ENCODE measurements at places on chromosomes 2 and 18.

DNA sequence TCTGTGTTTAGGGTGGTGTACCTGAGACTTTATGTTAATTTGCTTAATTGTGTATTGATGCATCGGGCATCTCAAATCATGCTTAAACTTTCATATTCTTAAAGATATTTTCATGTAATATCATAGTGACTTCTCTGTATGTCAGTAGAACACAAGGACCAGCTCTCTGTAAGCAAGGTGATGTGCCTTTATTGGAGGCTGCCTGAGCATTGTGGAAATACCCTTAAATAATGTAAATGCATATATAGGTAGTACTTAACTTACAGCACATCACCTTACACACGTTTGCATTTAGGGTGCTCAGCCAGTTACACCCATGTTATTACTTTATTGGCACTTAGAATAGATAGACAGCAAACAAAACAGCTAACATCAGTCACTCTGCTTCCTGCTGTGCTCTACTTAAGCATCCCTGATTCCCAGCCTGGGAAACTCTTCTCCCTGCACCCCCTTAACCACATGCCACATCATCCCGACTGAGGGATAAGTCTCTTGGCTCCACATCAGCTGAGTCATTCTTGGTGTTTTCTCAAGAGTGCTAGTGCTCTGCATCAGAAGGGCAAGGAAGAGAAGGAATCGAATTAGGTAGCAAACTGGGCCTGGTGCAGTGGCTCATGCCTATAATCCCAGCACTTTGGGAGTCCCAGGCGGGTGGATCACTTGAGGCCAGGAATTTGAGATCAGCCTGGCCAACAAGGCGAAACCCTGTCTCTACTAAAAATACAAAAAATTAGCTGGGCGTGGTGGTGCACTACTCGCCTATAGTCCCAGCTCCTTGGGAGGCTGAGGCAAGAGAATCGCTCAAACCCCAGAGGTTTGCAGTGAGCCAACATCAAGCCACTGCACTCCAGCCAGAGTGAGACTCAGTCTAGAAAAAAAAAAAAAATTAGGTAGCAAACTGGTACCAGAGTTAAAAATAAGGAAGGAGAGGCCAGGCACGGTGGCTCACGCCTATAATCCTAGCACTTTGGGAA, 108.7 kb downstream of the MAP3K20 start:
- DNase-seq: no peak

DNA sequence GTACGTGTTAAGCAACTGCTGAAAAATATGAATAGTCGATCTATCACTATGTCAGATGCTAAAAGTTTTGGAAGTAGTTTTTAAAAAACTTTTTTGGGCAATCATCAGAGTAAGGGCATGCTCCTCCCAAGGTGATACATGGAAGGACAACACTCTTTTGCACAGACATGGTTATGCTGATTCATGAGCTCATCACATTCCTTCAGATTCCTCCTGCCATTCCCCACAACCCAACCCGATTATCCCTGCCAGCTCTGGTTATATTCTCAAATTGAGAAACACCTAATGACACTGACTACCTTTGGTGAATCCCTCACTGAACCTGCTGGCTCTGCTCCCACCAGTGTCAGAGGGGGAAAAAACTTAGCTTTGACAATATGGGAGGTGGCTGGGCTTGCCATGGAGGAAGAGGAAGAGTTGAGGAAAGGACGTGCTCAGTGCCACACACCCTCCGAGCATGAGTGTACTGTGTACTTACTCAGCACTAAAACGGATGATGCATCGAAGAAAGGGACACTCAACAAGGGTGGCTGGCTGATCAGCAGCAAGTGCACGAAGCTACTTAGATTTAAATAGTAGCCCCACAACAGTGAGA, 83.9 kb upstream of the RNU4ATAC start:
- no peak for DNase-seq

GRCh38 chr18:57426187-57426586, 9.0 kb upstream of the ONECUT2 start:
- no peak for DNase-seq

DNA sequence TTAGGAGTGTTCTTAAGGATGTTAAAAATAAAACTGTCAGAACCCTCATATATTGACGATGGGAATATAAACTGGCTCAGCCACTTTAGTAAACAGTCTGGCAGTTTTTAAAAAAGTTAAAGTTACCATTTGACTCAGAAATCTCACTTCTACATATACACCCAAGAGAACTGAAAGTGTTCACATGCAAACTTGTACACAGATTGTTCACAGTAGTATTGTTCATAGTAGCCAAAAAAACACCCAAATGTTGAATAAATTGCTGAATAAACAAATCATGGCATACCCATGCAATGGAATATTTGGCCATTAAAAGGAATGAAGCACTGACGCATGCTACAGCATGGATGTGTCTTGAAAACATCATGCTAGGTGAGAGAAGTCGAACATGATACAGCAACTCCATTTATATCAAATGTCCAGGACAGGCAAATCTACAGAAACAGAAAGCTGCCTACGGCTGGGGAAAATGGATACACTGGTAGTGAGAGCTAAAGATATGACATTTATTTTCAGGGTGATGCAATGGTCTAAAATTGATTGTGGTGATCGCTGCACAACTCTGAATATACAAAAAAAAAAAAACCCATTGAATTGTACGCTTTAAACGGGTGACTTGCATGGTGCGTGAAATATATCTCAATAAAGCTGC, 10.1 kb downstream of the RPL31 start:
- DNase-seq: no peak

DNA sequence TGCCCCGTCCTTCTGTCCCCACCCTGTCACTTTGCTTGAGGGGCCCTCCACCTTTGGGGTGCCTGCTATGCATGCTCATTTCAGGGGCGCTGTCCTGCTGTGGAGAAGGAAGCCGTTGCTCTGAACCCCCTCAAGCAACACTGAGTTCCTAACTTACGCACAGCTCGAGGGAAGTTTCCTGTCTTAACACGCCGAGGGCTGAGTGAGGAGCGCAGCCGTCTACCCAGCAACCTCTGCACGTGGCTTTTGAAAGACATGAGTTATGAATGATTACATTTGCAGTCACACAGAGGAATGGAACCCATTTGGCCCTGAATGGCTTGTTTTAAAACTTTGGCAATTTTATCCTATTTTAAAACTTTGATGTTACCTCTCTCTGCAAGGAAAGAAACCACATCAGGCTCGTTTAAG, 14.0 kb downstream of the RAMP1 start:
- DNase-seq: no peak

- DNase-seq: no peak
Observed at GRCh38 chr2:78992807-78993517, 32.5 kb upstream of the REG3G start.

- DNase-seq: no peak
Observed at GRCh38 chr2:77604953-77605929, 83.1 kb upstream of the LRRTM4 start.

DNA sequence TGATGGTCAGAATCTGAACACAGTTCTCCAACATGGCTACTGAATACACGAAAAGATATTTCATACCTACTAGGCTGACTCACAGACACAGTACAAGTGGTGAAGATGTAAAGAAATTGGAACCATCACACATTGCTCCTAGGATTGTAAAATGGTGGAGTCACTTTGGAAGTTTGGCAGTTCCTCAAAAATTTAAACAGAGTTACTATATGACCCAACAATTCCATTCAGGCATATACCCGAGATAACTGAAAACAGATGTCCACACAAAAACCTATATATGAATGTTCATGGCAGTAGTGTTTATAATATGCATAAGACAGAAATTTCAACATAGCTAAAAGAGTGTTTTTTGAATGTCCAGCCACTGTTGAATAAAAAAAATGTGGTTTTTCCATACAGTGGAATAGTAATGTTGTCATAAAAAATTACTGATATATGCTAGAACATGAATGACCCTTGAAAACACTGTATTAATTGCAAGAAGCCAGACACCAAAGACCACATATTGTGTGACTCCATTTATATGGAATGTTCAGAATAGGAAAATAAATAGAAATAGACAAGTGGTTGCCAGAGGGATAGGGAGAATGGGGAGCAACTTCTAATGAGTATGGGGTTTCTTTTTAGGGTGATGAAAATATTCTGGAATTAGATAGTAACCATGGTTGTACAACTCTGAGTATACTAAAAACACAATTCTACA, 10.1 kb downstream of the RMP24 start:
- no peak for DNase-seq

GRCh38 chr2:61763605-61764034, 90.2 kb downstream of the FAM161A start:
- no peak for DNase-seq

DNA sequence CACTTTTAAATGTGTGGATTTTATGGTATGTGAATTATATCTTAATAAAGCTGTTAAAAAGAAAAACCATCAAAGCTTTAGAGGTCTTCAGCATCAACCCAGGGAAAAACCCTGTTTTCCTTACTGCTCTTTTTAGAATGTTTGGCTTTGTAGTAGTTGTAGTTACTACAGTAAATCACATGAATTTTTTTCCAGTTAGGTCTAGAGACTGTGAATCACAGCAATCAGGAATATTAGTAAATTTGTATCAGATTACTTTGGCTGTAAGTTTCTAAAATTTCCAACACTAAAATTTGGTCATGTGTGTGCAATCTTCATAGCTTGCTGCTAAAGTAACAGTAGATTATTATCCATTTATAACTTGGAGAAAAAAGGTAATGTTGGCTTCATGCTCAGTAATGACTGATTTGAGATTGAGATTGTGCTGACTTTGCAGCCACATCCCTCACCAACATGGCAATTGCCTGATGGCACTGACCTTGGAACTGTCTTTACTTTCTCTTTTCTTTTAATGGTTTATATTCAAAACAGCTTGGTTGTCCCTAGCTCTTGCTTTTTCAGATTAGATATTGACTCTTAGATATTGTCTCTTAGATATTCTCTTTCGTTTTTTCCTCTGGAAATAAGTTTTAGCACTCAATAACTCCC, 41.1 kb downstream of the LCLAT1 start:
- no peak for DNase-seq

DNA sequence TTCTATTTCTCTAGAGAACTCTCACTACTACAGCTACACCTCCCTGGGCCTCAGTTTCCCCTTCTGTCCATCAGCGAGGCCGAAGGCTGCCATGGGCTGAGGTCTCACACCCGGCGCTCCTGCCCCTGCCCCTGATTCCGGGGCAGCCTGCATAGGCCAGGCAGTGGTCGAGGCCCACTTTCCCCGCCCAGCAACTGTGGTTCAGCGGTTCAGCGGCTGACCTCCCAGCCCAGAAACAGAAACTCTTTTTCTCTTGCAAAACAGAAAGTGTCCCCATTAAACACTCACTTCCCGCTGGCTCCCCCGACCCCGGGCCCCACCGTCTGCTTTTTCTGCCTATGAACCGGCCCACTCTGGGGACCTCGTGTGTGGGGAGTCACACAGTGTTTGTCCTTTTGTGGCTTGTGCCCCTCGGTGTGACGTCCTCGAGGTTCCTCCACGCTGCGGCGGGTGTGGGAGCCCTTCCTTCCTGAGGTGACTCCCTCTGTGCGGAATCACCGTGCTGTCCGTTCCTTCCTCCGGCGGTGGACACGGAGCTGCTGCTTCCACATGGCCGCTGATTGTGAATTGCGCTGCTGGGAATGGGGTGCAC, 16.0 kb downstream of the PDCD1 start:
- peak; percentile 63 for DNase-seq

- DNase-seq: no peak
Observed at GRCh38 chr2:241069821-241070281, 32.2 kb downstream of the MTERF4 start.

DNA sequence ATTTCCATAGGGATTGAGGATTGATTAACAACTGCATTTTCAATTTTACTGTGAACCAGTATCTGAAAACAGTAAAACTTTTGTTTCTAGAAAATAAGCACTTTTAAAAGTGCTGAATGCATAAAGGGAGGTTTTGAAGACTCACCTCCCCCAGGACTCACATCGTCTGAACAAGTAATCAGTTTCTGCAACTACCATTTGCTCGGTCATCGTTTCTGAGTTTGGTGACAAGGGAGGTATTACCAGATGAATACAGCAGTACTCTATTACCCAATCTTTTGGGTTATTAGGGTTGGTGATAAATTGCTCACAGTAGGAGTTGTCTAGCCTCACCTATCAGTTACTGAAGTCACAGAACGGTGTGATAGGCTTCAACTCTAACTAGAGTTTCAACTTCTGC, 234.5 kb upstream of the FN1 start:
- DNase-seq: no peak

DNA sequence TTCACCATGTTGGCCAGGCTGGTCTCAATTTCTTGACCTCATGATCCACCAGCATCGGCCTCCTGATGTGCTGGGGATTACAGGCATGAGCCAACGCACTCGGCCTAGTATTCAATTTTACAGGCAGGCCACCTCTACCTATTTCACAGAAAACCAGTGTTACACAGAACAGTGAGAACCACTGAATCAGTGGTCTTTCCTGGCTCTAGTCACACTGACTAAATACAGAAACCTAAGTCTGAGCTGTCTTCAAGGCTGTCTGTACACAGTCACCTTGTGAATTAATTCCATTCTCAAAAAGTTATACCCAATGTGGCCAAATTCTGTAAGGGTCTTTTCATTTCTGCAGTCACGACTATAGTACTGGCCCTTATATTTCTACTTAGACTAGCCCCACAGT, 3.5 kb downstream of the RNF149 start:
- no peak for DNase-seq

DNA sequence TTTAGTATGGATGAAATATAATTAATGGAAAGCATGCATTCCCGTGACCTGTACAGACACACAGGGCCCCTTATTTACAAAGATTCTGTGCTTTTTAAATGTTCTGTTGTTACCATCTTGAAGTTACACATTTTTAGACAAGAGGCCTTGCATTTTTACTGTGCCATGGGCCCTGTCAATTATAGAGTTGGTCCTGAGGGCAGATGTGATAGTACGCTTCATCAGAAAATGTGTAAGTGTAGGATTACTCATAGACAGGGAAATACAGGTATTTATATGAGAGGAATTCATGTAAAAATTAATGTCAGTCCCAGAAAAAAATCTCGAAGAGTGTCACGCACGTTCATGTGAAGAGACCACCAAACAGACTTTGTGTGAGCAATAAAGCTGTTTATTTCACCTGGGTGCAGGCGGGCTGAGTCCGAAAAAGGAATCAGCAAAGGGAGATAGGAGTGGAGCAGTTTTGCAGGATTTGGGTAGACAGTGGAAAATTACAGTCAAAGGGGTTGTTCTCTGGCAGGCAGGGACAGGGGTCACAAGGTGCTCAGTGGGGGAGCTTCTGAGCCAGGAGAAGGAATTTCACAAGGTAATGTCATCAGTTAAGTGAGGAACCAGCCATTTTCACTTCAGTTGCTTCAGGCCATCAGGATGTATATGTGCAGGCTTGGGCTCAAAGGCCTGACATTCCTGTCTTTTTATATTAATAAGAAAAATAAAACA, 12.2 kb upstream of the ALPK2 start:
- DNase-seq: no peak

DNA sequence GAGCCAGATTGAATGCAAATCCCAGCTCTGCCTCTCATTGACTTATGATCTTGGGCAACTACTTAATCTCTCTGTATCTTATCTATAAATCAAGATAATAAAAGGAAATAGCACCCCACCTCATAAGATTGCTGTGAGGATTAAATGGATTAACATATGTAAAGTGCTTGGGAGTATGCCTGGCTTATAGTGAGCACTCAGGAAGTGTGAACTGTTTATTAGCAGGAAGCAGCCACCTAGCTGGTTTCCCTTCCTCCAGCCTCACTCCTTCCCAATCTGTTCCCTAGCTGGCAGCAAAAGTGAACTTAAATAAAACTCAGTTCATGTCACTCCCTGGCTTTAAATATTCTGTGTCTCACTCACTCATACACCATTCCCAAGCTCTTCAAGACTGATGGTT, 526.6 kb upstream of the PKDCC start:
- no peak for DNase-seq
